MV-4-11 (cell line): ENCODE measurements at places on chromosomes 5 and 9.

DNA sequence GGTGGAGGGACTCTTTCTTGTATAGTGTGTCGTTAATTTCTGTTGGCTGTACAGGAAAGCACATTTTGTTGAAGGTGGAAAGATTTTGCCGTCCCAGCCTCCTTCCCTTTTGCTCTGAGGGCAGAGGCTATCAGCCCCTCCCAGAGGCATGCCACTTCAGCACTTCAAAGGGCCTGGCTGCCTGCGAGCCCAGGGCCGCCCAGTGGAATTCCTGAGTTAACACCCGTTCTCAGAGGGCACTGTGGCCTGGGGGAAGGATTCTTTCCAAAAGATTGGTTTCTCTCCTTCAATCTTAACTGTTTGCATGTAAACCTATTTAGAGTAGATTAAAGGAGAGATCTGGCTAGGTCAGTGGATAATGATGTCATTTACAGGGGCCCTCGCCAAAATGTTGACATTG, 238.6 kb downstream of the FANCC start:
- no peak for DNase-seq

GRCh38 chr5:112329419-112330090, 89.5 kb downstream of the EPB41L4A start:
- no peak for DNase-seq

GRCh38 chr5:177043958-177044357, 21.5 kb downstream of the ZNF346 start:
- DNase-seq = no peak

DNA sequence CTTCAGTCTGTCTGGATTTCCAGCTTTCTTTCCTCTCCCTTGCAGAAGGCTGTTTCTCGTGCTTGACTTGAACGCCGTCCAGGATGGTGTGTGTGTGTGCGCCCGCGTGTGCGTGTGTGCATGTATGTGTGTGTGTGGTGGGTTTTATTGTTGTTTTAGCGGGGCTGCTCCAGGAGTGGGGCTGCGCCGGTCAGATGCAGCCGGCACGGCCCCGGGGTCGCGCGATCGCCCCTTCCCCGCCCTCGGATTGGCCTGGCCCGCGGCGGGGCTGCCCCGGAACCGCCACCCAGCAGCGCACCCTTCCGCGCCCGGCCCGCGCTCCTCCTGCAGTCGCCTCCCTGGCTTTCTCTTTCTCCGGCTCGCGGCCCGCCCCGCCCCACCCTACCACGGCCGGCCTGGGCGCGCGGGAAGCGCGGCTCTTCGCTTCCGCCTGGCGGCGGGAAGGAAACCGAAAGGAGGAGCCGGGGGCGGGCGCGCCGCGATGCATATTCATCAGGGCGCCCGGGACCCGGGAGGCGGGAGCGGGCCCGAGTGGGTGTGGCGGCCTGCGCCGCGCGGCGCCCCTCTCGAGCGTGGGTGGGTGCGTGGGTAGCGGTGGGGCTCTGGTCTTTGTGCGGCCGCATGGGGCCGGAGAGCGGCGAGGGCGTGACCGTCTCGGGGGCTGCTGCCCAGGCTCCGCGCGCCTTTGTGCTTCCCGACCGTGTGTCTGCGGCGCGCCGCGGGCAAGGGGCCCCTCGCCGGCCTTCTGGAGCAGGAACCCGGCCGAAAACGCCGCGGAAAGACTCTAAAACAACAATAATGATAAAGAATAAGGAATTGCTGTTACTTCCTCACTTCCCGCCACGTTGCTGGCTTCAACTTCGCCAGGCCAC, 8.5 kb upstream of the NFIB start:
- peak; percentile 80 for DNase-seq

DNA sequence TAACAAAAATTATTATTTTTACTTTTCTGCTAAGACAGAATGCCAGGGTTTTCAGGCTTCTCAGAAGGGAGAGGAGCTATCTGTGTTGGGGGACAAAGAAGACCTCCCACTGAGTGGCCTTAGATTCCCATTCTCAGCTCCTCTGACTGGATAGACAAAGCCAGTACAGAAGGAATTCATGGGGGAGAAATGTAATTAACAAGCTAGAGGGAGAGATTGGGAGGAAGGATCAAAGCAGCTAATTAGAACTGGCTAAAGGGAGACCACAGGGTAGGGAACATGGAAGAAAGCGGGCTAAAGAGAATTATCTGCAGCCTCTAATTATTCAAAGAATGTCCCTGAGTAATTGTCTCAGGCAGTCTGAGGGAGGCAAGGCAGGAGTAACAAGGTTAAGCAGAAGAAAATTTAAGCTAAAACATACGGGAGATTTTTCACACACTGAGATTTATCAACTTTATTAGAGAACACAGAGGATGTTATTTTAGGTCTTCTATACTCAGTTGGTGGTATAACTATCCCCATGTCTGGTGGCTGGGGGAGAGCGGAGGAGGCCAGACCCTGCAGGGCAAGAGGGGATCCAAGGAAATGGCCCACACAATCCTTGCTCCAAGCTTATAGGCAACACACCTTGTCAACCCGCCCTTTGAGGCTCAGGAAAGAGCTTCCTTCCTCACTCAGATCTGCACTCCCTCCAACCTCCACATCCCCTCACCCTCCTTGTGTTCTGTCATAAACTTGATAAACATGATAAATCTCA, 87.7 kb upstream of the LRRTM2 start:
- DNase-seq = no peak

- no peak for DNase-seq
Observed at GRCh38 chr9:97527626-97528528, 26.4 kb downstream of the TMOD1 start.

GRCh38 chr9:126472198-126472947, 141.4 kb upstream of the LMX1B start:
- DNase-seq = no peak

GRCh38 chr5:179819296-179820126, 1.2 kb upstream of the SQSTM1 start:
- no peak for DNase-seq

- DNase-seq = peak; percentile 70
Observed at GRCh38 chr5:96702503-96703383, 40.6 kb downstream of the CAST start.

GRCh38 chr9:121285835-121286687, 18.1 kb downstream of the GSN start:
- peak; percentile 89 for DNase-seq

GRCh38 chr5:154189819-154190594, 526 bp upstream of the GALNT10 start:
- peak; percentile 56 for DNase-seq

- no peak for DNase-seq
Observed at GRCh38 chr9:38110476-38110875, 41.4 kb upstream of the SHB start.

- no peak for DNase-seq
Observed at GRCh38 chr5:31844622-31845345, 205.9 kb downstream of the PDZD2 start.

GRCh38 chr5:176803943-176804498, 6.3 kb upstream of the UNC5A start:
- no peak for DNase-seq

GRCh38 chr5:402615-403359, 40.2 kb upstream of the EXOC3 start:
- peak; percentile 97 for DNase-seq

DNA sequence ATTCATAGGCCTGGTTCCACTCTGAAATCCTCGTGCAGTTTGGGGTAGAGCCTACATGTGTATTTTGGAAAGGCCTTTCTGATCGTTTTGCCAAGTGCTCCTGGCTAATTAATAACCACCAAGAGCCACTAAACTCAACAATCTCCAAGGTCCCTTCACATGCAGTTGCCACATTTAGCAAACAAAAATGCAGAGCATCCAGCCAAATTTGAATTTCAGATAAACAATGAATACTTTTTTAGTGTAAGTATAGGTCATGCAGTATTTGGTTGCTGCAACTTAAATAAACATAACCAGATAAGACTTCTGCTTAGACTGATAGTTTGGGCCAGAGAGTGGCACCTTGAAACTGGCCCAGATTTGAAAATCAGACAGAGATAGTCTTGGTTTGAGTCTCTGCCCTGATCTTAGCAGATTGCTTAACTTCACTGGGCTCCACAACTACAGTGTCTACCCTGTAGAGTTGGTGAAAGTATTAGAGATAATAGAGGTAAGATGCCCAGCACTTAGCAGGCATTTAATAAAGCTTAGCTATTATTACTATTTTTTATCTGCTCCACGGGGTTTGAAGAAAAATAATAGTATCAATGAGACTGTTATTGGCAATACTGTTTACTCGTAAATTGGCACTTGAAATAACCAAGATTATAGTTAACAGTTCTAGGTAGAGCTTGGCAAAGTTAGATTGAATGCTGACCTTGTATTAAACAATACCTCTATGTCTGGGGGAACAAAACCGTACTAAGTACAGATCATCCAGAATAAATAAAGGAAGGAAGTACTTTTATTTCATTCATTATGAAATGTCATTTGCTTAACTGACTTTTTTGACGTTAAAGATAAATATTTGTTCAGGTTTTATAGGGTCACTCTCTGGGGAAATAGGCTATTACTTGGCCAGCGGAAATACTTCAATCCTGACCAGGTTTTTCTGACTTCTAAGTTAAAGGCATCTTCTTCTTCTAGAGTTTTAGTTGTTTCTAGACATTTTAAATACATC, 274.8 kb downstream of the DOCK8 start:
- DNase-seq = no peak

GRCh38 chr5:158988987-158989730, 110.6 kb downstream of the EBF1 start:
- no peak for DNase-seq

DNA sequence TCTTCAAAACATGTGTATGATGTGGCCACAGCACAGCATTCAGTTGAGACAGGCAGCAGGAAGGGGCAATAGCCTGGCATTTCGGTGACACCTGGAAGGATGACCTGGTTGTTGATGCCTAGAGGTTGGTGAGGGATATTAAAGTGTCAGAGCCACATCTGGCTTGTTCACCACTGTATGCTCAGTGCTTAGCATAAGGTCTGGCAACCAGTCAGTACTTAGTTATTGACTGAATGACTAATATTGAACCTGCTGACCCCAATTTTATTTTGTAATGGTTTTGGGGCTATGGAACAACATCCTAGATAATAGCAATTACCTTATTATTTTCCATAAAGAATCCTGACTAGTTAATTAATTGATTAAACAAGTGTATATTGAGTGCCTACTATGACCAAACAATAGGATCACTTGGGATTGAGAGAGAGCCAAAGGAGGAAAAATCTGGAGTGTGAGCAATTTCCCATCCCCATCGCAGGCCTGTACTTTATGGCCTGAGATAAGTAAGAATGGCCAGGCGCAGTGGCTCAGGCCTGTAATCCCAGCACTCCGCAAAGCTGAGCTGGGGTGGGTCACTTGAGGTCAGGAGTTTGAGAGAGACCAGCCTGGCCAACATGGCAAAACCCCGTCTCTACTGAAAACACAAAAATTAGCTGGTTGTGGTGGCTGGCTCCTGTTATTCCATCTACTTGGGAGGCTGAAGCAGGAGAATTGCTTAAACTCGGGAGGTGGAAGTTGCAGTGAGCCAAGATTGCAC, 85.4 kb upstream of the PLPP1 start:
- no peak for DNase-seq

GRCh38 chr5:72378639-72379289, 58.6 kb downstream of the PTCD2 start:
- no peak for DNase-seq

DNA sequence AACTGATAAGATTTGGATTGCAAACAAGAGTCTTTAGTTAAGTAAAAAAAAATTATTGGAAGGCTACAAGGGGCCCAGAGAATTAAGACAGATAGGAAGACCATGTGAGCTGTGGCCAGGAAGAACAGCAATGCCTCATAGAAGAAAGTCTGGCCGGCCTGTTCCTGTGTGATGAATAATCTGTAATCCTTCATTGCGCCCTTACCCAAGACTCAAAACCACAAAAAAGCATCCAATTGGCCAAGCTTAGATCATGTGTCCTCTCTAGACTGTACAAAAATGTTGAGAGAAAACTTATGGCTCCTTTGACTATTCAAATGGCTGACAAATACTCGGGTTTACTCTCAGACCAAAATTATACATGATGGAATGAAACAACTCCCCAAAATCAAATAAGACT, 1383.5 kb downstream of the PTPRD start:
- DNase-seq = peak; percentile 85

- DNase-seq = peak; percentile 95
Observed at GRCh38 chr5:140549237-140550144, 2.0 kb downstream of the EIF4EBP3 start.

- no peak for DNase-seq
Observed at GRCh38 chr9:128006332-128006996, 25.7 kb upstream of the EEIG1 start.

GRCh38 chr5:132414634-132415378, 45.3 kb downstream of the SLC22A5 start:
- DNase-seq = peak; percentile 62

- no peak for DNase-seq
Observed at GRCh38 chr5:66529704-66530103, 66.5 kb upstream of the MAST4 start.

DNA sequence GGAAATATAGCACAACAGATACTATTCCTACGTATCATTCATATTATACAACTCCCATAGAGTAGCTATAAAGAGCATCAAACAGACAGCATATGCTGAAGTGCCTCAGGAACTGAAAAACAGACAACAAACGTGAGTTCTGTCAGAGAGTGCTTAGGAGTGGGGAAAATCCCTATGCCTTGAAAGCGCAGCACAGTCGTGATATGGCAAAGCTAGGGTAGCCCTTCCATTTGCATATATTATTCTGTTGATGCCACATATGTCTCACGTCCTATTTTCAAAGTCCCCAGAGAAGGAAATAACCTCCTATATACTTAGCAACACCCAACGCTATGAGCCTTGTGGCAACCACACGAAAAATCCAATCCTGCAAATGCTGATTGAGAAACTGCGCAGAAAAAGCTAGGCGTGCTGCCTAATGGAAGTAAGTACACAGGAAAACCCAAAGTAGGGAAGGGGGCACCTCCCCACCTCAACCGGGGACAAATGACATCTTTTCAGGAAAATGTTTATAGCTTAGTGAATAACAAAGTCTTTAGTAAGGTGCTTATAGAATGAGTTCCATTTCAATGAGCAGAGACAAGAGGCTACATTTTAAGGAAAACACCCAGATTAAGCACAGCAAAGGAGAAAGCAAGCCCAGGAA, 105.1 kb downstream of the MED10 start:
- DNase-seq = no peak

GRCh38 chr5:10410662-10411061, 31.0 kb upstream of the ROPN1L start:
- DNase-seq = no peak

DNA sequence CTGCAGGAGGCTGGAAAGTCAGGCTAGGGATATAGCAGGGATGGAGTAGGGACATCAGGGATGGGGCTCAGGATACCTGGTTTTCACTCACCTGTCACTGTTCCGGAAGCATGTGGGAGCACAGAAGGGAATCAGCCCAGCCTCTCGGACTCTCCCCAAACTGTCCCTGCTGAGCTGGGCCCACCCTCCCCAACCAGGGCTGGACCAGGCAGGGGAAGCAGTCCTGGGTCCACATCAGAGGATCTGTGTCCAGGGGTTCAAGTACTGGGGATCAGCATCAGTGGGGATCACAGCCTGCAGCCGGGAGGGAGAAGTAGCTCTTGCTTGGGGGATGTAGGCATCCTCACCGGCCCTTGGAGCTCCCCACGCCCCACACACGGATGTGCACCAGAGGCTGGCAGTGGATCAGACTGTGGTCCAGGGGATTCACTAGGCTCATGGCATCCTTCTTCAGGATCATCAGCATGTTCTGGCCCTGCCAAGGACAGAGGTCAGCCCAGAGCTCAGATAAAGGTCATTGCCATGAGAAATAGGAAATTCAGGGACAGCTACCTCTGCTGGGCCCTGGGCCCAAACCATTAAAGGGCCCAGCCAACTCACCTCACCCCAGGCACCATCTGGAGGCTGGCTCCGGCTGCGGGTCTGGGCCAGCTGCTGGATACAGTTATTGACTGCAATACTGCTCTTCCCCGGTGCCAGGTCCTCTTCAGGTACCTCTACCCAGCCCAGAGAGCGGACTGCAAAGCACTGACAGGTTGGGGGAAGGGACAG, 2.5 kb downstream of the APBB3 start:
- no peak for DNase-seq

- DNase-seq = no peak
Observed at GRCh38 chr5:130251931-130252330, 347.7 kb downstream of the CHSY3 start.
